RWPE2 (cell line): ENCODE measurements at places on chromosomes 7 and 10.
A peak's percentile ranks its signal among the peaks of the same experiment; 100 is the strongest.

- no peak overlapping the region for H3K27ac ChIP-seq
- H3K4me1 ChIP-seq, result no peaks in the 10 kb centered on the region
- no peak for DNase-seq
- peaks cover 3% of the 10 kb centered on the region for H3K27me3 ChIP-seq
- no peak overlapping the region for H3K4me3 ChIP-seq
- H3K36me3 ChIP-seq, result no peaks in the 10 kb centered on the region
These were observed 419.5 kb downstream of the PHTF2 start for GRCh38 chr7:78218051-78218450.

DNA sequence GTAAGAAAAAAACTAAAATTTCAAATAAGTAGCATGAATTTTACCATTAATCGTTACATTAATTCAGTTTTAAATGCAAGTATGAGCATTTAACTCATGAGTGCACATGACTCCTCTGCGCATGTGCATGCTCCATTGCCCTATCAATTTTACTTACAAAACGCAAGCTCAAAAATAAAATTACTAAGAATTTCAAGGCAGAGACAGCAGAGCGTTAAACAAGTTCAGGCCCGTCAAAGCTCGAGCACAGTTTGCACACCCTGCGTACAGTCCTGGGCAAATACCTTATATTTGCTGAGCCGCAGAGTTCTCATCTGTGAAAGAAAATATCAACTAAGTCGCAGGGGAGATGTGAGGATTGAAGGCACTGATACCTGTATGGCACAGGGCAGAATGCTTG, 373.6 kb downstream of the BBS9 start:
- peaks cover 8% of the 10 kb centered on the region for H3K4me1 ChIP-seq
- no peaks in the 10 kb centered on the region for H3K36me3 ChIP-seq
- DNase-seq, result no peak
- H3K27ac ChIP-seq, result no peak overlapping the region
- no peaks in the 10 kb centered on the region for H3K27me3 ChIP-seq

DNA sequence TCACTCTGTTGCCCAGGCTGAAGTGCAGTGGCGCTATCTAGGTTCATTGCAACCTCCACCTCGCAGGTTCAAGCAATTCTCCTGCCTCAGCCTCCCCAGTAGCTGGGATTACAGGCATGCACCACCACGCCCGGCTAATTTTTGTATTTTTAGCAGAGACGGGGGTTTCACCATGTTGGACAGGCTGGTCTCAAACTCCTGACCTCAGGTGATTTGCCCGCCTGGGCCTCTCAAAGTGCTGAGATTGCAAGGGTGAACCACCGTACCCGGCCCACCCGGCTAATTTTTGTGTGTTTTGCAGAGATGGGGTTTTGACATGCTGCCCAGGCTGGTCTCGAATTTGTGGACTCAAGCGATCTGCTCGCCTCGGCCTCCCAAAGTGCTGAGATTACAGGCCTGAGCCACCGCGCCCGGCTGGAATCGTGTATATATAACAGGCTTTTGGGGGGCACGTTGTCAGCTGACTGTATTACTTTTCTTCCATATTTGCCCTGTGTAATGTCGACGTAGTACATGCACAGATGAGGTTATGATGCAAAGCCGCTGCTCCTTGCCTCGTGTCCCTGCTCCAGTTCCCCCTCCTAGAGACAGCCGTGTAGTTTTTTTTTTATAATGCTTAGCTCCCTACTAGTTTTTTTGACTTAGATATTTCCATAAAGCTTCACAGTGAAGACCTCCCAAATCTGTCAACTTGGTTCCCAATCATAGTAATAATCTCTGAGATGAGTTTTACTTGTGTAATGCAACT, 883 bp upstream of the TRA2A start:
- H3K4me1 ChIP-seq, result peaks cover 26% of the 10 kb centered on the region
- H3K27me3 ChIP-seq, result no peaks in the 10 kb centered on the region
- H3K4me3 ChIP-seq, result no peak overlapping the region
- DNase-seq, result no peak
- H3K27ac ChIP-seq, result peak overlapping the region; percentile 76
- peaks cover 31% of the 10 kb centered on the region for H3K36me3 ChIP-seq

DNA sequence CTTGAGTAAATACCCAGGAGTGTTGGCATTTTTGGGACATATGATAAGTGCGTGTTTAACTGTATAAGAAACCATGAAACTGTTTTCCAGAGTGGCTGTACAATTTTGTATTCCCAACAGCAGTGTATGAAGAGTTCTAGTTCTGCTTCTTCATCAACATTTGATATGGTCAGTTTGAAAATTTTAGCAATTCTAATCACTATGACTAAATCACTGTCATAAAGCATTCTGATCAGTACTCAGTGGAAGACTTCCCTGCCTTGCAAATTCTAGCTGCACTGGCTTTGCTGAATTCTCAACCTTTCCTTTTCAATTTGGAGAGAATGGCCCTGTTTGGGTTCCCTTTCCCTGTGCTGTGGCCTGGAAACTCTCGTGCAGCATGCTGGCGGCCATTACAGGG, 18.6 kb upstream of the FAM221A start:
- H3K27me3 ChIP-seq, result no peaks in the 10 kb centered on the region
- H3K27ac ChIP-seq, result no peak overlapping the region
- H3K4me1 ChIP-seq, result no peaks in the 10 kb centered on the region

GRCh38 chr10:133466683-133467275, 13.0 kb downstream of the SCART1 start:
- no peaks in the 10 kb centered on the region for H3K27me3 ChIP-seq
- H3K4me1 ChIP-seq, result no peaks in the 10 kb centered on the region
- DNase-seq, result peak; percentile 41
- no peaks in the 10 kb centered on the region for H3K36me3 ChIP-seq
- no peak overlapping the region for H3K4me3 ChIP-seq

DNA sequence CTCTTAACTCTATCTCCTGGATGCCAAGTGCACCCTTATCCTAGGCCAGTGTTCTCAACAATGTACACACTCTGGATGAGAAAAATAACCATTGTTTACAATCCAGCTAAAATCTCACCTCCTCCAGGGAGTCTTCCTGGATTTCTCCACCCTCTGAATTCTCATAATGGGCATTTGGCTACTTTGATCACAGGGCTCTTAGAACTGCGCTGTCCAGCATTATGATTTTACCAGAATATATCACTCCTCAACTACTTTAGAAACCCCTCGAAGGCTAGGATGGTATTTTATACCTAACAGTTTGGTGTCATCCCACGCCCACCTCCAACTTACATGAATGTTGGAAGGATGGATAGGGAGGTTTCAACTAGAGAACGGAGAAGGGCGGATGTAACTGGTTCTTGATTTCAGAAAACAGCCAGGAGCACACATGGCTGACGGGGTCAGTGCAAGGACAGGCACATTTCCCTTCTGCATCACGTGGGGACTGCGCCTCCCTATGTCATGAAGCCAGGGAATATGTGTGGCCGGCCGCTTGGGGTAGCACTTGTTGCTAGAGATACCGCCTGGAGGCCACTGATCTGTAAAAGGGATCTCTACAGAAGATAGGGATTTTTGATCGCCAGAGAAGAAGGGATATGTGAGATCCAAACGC, 1.2 kb upstream of the ATP6V0E2 start:
- H3K4me1 ChIP-seq, result no peaks in the 10 kb centered on the region
- H3K36me3 ChIP-seq, result no peaks in the 10 kb centered on the region
- H3K4me3 ChIP-seq, result peak overlapping the region; percentile 83
- H3K27me3 ChIP-seq, result no peaks in the 10 kb centered on the region
- H3K27ac ChIP-seq, result peak overlapping the region; percentile 49

DNA sequence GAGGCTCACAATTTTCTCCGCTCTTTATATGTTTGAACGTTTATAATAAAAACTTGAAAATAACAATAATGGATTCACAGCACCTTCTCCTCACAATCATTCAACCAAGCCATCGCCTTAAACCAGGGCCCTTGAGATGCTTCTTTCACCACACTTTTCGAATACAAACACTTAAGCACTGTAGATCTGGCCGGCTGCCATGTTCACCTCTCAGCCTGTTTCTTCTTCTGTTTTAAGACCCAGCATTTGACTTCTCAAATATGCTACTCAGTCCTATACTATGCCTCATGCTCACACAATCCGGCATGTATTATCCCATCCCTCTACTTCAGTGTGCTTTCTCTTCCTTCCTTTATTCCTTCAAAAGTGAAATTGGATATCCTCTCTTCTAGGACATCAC, 280.6 kb downstream of the TFEC start:
- no peak overlapping the region for H3K27ac ChIP-seq
- no peaks in the 10 kb centered on the region for H3K36me3 ChIP-seq
- no peaks in the 10 kb centered on the region for H3K4me1 ChIP-seq
- H3K4me3 ChIP-seq, result no peak overlapping the region

DNA sequence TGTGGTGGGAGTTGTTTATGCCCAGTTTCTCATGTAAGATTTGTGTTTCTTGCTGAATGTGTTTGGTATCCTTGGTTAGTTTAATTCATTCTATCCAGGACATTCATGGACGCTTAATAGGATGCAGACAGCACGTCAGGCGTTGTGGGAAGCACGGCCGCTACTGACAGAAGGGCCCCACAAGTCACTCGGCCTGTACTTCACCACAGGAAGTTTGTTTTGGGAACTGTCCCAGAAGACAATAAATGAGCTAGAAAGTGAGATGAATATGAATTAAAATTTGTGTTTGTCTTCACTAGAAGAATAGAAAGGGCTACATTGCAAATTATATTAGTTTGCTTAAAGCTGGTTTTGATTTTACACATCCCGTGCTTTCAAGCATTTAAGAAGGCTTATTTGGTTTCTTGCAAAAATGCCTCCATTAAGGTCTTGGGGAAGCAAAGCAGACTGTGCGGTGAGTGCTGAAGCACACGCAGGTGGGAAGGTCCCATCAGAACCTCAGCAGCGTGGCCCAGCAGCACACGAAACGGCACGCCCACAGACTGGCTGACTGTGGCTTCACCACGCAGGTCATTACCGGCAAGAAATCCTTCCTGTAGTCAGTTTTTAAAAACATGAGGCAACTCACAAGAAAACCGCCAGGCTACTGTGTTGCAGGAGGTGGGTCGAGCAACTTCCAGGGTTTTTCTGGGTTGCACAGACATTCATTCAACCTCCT, 74.1 kb downstream of the VIPR2 start:
- no peak overlapping the region for H3K4me3 ChIP-seq
- DNase-seq, result no peak
- H3K27ac ChIP-seq, result no peak overlapping the region
- H3K27me3 ChIP-seq, result no peaks in the 10 kb centered on the region
- no peaks in the 10 kb centered on the region for H3K36me3 ChIP-seq
- no peaks in the 10 kb centered on the region for H3K4me1 ChIP-seq

DNA sequence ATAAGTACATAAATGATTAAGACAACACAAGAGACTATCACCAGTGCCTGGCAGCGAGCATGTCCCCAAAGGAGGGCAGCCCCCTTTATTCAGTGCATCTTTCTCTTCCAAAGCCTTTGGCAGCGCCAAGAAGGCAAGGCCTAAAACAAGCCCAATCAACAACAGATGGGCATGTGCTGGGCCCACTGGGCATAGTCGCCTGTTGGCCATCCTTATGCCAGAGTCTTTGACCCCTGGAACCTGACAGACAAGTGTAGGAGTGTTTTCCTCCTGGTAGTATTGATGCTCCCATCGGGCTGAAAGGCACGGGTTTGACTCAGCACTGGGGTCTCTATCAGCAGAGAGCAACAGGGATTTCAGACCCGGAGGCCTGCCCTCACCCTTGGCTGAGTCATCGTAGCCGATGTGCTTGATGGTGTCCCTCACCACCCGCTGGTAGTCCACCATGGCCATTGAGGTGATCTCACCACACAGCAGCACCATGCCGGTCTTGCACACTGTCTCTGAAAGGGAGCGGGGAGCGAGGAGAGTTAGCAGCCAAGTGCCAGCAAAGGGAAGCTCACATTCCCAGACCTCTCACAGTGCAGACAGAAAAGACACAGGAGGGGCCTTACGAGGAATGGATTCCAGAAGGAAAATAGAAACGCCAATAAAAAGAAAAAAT, 5.8 kb downstream of the MAT1A start:
- no peak for DNase-seq
